ENCODE measurements at places on chromosomes 7 and 10.

- peak; percentile 24 for DNase-seq
These were observed 38.0 kb downstream of the ZNRF2 start for GRCh38 chr7:30322271-30323005.

- DNase-seq = peak; percentile 59
These were observed 63.3 kb downstream of the TMEM26 start for GRCh38 chr10:61389887-61390286.

- DNase-seq = peak; percentile 14
These were observed 104.9 kb downstream of the CDK14 start for GRCh38 chr7:90701021-90701420.

DNA sequence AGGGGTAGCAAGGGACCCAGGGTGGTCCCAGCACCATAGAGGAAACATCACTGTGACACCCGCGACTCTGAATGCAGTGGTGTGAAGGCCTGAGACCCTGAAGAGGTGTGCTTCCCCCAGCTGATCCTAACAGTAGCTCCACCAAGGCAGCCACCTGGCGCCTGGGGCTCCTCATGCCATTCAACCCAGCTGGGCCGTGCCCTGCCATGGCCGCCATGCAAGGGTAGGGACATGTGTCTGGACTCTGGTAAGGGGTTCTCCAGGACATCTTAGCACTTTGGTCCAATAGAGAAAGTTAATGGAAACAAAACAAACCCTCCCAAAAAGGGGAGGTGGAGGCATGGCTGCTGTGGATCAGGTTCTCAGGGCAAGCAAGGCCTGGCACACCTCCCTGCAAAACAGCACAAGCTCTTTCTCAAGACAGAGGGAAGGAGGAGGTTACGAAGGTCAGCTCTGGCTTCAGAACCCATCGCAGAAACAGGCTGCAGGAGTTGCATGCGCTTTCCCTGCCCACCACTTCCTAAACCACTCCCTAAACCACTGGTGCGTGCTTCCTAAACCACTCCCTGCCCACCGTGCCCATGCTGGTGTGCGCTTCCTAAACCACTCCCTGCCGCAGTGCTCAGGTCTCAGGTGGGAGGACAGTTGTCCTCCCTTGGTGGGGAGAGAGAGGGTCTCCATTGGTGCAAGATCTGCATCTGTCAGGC is 108.7 kb downstream of the LARP4B start:
- peak; percentile 44 for DNase-seq

DNA sequence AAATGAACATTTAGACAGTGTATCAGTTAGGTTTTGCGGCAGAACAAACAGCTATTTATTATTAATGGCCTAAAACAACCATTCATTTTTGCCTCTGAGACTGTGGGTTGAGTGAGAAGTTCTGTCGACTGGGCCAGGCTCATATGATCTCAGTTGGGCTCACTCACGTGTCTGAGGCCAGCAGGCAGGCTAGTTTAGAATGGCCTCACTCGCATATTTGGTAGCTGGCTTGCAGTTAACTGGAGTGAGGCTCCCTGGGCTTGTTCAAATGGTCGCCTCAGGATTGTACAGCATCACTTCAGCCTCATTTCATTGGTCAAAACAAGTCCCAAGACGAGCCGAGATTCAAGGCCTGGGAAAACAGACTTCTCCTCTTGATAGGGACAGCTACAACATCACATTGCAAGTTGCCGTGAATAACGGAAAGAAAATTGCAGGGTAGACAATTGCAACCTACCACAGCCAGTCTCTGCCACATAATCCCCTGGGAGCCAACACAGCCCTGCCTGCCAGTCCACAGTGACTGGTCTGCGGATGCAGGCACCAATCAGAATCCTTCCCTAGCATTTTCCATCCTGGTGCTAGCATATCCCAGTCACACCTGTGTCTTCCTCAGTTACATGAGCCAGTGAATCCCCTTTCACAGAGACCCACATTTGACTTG is 23.1 kb upstream of the PPIF start:
- DNase-seq = no peak

- peak; percentile 39 for DNase-seq
These were observed 233.8 kb upstream of the LYZL1 start for GRCh38 chr10:29055101-29055500.

DNA sequence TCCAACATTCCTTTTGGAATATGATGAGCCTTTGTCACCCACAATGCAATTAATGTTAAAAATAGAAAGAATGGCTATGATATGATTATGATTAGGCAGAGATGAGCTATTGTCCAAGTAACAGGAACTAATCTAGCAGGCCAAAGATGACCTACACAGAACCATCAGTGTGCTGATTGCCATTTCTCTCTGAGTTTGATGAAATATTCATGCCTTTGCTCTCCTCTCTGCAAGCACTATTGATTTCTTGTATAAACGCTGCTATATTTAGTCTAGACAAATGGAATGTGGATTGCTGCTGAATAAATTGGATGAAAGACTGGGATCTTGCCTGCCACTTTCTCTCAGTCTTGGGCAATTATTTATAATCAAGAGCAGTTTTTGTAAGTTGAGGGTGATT is 85.4 kb downstream of the HDAC9 start:
- DNase-seq = no peak

DNA sequence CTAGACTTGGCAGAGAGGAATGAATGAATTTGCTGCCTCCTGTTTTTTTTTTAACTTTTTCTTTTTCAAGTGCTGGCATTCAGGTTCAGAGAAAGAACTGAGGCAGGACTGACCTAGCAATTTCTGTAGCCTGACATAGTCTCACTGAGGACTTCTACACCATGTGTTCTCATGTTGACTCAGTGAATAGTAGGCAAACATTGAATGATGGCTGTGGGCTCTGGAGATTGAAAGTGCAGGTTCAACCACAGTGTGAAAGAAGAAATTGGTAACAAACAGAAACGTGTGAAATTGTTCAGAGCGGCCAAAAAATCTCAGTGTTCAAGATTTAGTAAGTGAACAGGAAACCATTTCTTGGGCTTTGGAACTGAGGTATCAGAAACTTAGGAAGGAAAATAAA is 322.4 kb upstream of the GHITM start:
- no peak for DNase-seq

DNA sequence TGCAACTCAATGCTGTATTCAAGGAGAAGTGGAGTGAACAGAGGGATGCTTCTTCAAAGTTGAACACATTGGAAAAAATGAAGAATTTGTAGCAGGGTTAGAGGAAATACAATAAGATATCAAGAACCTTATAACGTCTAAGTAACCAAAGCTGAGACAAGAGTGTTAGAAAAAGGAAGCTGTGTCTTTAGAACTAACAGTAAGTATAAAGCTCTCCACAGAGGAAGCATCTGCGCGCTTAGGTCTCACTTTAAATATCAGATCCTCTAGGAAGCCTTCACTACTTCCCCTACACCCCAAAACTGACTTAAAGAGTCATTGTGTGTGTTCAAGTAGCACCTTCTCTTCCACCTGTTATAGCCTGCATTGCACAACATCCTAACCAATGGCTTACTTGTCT is 43.0 kb downstream of the CH25H start:
- DNase-seq = peak; percentile 24
